Left hindlimb (tissue), 1 donor: ENCODE measurements at places on chromosomes 3 and 15.

DNA sequence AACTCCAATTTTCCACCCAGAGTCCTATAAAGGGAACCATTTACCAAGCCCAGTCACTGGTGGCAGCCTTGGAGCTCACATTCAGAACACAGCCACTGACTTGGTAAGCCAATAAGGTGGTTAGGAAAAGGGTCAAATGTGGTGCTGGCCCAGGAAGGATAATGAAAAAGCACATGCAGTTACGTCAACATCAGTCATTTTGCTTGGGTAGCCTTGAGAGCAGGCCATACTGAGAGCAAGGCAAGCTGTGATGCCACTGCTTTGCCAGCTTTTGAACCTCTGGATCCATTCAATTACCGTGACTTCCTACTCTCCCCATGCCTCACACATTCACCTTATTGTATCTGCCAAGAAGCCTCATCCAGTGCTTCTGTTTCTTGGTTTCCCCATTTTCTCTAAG lies 253.6 kb downstream of the OPA1 start:
- DNase-seq = no peak

GRCh38 chr3:60742606-60743145 lies 508.6 kb downstream of the FHIT start:
- no peak for DNase-seq

GRCh38 chr3:97871801-97872524 lies 50.2 kb downstream of the CRYBG3 start:
- no peak for DNase-seq

DNA sequence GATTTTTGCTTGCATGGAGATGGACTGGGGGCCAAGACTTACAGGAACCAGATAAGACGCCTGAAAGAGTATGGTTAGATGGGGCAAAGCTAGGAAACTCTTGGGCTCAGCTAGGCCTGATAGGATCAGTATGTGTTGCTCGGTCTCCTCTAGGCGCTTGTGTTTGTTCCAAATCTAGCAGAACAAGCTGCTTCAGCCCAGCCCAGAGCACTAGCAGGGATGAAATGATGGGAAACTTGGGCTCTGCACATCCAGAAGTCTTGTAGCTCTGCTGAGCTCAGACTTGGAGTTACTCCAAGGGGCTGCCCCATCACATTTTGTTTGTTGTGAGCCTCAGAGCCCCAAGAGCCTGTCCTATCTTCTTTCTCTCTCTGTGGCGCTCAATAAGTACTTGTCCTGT lies 34.7 kb downstream of the FOXL2 start:
- no peak for DNase-seq

- DNase-seq = no peak
These were observed 27.0 kb upstream of the FSTL1 start for GRCh38 chr3:120477781-120478180.

GRCh38 chr3:71064291-71064955 lies 519.1 kb downstream of the FOXP1 start:
- DNase-seq = peak; percentile 81

DNA sequence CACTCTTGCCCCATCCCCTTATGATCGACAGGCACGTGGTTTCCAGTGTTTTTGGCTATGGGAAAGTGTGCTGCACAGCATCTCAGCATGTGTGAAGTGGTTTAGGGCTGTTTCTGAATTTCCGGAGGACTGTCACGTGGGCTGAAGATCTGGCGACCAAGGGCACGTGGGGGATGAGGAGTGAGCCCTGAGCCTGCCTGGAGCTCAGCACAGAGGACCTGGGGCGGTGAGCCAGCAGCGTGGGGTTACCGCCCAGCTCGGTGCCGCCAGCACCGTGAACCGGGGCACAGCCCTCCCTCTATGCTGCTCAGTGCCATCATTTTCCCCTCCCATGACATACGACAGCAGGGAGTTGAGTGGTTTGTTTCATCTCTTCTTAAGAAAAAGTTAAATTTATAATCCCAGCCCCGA lies 150.2 kb downstream of the DNAJB8 start:
- DNase-seq = no peak

- no peak for DNase-seq
These were observed 92.3 kb upstream of the TLE3 start for GRCh38 chr15:70189826-70190695.

GRCh38 chr3:129961141-129961541 lies 13.4 kb upstream of the TRH start:
- no peak for DNase-seq

DNA sequence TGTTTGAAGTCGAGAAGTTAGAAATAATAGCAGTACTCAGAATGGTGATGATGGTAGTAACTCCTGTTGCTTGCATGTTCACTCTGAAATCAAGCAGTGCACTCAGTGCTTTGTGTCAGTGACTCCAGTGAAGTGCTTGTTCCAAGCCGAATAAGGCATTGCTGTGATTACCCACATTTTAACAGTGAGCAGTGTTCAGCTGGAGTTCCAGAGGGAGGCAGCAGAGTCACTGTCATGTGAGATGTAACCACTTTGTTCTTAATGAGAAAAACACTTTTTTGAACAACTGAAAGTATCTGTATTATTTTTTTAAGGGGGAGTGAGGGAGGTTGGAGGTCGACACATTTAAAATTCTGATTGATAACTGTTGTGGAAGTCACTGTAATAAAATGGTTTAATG lies 3.7 kb downstream of the MDFIC2 start:
- DNase-seq = no peak

GRCh38 chr3:138901567-138901966 lies 45.4 kb downstream of the FOXL2 start:
- no peak for DNase-seq

GRCh38 chr3:115862849-115863248 lies 239.5 kb downstream of the GAP43 start:
- no peak for DNase-seq

GRCh38 chr15:70271422-70272088 lies 173.8 kb upstream of the TLE3 start:
- DNase-seq = peak; percentile 18

DNA sequence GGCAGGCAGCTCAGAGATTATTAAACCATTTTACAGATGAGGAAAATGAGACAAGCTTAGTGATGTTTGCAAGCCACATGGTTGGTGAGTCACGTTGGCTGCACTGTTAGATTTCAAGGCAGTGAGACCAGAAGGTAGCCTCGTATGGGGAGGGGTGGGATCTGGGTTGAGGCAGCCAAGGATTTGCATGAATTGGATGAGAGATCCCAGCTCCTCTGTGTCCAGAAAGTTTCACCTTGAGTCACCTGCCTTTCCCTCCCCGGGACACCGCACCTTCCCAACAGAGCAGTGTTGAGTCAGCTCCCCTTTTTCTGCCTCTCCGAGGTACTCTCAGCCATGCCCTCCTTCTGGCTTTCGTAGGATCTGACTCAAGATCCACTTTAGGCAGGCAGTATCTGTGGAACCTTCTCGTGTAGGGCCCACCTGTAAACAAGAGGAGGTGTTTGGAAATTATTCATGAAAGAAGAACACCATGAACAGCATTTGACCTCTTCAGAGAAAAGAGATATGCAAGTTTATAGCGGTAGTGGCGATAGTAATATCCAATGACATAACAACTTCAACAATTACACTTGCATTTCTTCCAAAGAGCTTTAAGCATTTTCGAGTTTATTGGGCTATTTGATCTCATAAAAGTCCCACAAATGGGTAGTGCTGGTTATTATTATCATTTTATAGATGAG lies 46.8 kb upstream of the VPS8 start:
- DNase-seq = no peak

DNA sequence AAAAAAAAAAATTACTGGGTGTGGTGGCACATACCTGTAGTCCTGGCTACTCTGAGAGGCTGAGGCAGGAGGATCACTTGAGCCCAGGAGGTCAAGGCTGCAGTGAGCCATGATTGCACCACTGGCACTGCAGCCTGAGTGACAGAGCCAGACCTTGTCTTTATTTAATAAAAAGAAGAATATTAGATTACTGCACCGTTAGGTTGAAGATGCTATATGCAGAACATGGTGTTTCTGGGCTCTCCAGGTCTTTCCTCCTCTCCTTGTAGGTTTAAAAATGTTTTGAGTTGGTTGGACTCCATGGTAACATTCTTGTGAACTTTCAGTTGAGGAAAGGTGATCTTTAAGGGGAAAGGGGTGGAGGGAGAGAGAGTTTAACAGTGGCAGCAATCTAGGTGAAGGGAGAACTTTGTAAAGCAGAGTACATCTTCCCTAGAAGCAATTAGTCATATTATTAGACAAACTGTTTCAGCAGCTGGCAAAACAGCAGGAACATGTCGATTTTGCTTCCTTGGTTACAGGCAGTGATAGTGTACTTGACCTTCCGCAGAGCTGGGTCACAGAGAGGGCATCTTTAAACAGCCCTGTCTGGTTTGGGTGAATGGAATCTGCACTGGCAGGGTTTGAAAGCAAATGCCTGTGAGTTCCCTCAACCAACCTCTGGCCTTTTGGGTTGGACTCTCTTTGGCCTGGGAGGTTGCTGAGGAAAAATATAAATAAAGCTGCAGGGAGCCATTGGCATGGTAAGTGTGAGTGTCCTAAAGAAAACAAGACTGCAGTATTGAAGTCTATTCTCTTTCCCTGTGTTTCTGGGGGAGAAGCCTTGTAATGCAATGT lies 42.8 kb downstream of the NR2C2 start:
- no peak for DNase-seq

DNA sequence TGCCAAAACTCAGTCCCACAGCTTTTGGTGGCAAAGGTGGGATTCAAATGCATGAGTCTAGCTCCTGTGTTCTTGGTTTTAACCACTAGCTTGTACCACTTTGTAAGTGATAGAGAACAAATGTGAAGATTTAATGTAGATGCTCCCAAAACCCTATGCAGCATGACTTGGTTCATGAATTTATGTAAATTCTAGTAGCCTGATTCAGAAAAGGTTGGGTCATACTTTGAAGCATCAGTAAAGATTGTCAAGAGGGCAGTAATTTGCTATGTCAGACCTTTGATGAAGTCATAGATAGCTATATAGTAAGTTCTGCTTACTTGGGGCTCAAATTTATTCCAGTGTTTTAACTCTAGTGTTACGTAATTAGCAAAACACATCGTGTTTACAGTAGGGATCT lies 75.6 kb downstream of the VPS8 start:
- DNase-seq = no peak

DNA sequence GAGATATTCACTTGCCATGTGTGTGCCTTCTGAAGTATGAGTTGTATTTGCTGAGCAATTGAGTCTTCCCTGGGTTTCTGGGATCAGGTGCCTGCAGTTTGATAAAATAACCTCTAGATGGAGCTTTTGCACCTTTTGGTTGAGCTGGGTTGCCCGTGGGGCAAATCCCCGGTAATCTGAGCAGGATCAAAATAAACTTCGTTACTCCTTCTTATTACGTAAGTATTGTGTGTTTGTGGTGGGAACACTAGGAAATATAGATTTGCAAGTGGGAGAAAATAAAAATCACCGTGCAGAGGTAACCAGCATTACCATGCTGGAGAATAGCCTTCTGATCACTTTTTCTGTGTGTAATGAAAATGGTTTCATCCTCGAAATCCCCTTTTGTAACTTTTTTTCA lies 277.4 kb upstream of the NR2E3 start:
- no peak for DNase-seq

DNA sequence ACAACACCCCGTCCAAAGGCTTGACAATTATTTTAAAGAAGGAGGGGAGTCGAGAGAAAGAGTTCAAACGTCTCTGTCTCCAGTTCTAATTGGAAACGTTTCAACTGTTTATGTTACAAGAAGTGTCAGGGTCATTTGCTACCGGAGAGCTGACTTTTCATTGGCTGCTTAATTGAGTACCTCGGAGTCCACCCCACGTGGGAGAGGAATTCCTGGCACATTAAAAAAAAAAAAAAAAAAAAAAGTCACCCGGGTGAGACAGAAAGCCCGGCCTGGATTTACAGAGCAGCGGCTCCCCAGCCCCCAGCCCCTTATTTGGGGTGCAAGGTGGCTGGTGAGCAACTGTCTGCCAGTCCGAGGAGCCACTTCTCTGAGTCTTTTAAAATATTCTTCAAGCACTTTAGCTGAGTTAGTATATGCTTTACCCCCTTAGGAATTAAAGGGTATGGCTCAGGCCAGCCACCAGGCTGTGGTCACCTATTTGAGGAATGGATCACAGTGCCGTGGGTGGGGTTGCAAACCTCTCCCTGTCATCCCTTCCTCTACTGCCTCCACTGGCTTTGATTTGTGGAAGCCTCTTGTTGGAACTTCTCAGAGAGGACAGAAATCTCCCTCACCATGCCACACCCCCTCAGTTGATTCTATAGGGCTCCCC lies 3.9 kb upstream of the TLE3 start:
- peak; percentile 85 for DNase-seq

DNA sequence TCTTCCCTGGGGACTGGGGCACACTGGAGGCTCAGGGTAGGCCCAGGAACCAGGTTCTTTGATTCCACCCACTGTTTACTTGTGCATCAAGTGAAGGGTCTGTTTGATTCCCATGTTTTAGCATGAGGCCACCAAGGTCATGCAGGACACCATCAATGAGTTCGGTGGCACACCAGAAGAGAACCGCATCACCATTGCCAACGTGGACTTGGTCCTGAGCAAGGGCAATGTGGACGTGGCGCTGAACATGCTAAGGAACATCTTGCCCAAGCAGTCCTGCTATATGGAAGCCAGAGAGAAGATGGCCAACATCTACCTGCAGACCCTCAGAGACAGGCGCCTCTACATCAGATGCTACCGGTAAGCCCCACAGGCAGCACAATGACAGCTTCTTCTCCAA lies 21.5 kb downstream of the TTC21A start:
- DNase-seq = no peak

DNA sequence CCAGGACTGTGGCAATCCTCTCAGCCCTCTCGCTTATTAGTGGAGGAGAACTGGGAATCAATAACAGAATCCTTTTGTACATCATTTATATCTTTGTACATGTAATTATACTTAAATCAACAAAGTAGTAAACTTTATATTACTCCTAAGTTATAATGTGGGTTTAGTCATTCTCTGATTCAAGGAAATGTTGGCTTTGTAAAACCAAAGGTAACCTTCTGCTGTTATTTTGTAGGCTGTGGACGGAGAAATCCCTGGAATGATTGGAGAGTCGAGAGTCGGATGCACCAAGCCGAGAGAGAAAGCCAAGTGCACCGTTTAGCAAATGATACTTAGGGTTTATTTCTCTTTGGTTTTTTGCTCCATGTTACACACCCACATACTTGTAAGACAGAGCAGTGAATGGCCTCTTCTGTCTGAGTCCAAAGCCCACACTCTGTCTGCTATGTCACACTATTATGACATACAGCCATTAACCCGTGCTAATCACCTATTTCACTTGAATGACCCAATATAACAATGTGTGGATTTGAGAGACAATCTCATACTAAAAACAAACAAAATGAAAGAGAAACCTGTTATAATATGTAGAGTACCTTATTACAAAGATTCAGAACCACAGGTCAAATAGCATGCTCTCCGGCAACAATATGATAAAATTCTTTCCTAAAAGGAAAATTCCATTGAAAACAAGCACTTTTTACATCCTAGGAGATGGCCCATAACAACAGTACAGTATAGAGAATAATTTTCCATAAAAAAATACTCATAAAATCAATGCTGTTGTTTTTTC lies 72.2 kb downstream of the MECOM start:
- no peak for DNase-seq

DNA sequence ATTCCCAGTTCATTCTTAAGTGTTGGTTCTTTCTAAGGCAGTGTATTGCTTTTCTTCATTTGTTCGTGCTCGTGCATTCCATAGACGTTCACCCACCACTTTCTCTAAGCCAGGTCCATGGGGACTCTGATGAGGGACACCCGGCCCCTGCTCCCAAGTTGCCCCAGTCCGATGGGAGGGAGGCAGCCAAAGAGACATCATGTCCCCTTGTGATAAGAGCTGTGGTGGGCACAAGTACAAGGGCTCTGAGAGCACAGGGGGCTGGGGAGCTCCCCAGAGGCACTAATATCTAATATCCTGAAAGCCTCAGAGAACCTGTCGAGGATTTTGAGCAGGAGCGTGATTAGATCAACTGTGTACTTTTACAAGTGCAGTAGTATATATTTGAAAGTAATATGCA lies 6.3 kb downstream of the SPSB4 start:
- no peak for DNase-seq
